ENCODE measurements at places on chromosomes 7 and 10.

DNA sequence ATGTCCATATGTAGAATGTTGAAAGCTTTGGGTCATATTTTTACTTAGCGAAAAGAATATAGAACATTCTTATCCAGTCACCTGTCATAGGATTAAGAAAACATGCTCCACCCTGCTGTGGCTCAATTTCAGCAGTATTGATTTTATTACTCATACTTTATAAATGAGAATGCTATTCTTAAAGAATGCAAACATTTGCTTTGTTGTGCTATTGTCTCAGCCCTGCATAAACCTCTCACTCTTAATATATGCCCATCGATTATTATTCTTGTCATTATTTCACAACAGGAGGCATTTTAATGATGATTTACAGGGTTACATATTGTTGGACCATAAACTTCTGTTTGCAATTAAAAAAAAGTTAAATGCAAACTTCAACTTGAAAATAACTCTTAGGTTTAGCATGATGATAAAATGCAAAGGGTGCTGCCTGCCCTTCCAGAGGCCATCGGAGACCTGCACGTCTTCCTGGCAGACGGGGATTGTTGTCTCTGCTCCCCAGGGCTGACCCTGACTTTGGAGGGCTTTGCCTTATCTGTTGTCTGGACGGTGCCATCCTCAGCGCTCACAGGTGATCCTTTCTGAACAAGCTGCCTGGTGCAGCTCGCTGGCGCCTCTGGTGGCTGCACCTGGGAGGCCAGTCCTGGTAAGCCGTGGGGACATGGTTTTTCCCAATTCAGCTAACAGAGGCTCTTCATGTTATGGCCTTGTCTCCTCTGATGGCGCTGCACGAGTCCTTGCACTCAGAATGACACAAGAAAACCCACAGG lies 50.0 kb upstream of the SHH start:
- DNase-seq = no peak

DNA sequence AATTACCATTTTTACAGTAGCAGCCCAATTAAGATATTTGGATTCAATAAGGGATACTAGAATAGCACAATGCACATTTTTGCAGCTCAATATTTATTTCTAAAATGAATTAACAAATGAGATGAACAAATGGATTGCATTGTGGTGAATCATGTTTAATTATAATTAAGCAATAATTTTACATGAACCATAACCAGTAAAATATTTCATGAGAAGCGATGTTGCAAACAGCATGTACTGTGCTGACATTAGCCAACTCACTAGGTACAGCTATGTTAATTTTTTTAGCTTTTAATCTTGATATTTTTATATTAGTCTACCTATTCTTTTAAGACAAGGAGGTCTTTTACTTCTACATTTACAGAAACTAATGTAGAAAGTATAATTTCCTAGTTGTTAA lies 399.1 kb upstream of the AKR1E2 start:
- DNase-seq = no peak

DNA sequence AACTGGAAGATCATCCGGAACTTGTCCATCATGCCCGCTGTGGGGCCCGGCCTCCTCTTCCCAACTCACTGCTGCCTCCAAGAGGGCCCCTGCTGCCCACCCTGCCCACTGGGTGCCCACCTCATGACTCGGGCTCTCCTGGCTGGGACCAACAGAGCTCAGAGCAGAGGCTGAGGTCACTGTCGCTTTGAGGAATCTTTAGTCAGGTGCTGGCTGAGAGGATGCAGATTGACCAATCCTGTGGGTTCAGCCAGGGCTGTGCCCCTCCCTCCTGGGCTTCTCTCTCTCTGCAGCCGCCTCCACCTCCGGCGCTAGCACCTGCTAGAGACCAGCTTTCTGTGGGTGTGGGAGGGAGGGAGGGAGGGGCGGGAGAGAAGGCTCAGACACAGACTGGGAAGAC lies at the start of gene CALHM1:
Gene CALHM1, minus strand, starts transcription at position 181 of the 400 bp plus-strand sequence. Its CDS starts 149 bp downstream, at position 32.
- no peak for DNase-seq

DNA sequence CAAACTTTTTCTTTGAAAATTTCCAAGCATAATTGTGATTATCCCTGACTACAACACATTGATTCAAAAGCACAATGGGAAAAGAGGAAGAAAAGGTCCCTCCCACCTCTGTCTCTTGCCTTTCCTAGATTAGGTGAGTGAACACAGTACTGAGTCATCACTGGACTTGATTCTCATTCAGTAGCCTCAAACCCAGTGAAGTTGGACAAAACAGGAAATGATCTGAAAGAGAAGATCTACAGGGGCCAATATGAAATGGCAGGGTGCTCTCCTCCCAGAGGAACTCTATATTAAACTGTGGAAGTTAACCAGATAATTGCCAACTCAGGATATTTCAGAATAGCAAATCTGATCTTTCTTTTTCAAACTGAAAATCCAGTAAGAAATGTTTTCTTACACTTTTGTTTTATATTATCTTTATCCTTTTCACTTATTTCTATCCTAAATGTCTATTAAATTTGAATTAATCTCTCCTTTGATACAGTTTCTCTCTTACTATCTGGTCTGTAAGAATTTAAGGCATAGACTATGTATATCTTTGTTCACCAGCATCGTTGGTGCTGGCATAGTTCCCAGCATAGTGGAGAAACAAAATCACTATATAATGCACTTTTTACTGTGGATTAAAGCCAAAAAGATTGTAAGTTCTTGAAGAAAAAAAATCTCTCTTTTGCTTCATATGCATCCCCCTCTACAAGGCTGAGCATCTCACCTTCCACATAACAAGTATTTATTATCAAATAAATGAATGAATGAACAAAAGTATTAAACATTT lies 41.4 kb upstream of the IKZF1 start:
- no peak for DNase-seq

- DNase-seq = no peak
These were observed 208.0 kb downstream of the ZNF365 start for GRCh38 chr10:62582101-62582705.

GRCh38 chr10:58775960-58776567 lies 263.4 kb downstream of the BICC1 start:
- DNase-seq = no peak

DNA sequence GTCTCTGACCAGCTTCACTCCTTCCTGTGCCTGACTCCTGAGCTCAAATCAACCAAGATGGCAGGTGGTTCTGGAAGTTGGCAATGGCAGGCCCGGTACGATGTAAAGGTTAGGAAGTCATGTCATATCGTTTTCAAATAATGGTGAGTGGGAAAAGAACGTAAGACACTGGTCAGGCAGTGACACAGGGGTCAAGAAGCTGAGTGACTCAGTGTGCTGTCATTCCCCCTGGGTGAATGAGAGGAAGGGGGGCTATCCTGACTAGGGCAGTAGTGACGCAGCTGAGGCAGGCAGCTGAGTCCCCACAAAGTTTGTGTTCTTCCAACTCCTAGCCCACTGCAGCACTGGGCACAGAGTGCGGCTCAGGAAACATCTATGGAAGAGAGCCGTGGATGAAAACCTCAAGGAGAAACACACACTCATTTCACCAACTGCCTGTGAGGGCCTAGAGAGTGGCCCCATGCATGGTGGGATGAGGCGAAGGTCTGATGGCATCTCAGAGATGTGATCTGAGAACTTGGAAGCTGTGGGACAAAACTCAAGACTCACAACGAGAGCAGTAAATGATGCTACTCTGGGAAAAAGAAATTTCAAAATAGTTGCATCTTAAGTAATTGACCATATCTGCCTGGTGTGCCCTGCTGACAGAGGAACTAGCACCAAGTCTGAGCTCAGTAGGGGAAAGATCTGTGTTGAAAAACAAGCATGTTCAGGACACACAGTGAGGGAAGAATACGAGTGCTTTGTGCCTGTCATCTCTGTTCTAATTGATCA lies 23.2 kb downstream of the CREB3L2 start:
- no peak for DNase-seq

GRCh38 chr10:61965703-61966395 lies 64.3 kb downstream of the ARID5B start:
- no peak for DNase-seq

DNA sequence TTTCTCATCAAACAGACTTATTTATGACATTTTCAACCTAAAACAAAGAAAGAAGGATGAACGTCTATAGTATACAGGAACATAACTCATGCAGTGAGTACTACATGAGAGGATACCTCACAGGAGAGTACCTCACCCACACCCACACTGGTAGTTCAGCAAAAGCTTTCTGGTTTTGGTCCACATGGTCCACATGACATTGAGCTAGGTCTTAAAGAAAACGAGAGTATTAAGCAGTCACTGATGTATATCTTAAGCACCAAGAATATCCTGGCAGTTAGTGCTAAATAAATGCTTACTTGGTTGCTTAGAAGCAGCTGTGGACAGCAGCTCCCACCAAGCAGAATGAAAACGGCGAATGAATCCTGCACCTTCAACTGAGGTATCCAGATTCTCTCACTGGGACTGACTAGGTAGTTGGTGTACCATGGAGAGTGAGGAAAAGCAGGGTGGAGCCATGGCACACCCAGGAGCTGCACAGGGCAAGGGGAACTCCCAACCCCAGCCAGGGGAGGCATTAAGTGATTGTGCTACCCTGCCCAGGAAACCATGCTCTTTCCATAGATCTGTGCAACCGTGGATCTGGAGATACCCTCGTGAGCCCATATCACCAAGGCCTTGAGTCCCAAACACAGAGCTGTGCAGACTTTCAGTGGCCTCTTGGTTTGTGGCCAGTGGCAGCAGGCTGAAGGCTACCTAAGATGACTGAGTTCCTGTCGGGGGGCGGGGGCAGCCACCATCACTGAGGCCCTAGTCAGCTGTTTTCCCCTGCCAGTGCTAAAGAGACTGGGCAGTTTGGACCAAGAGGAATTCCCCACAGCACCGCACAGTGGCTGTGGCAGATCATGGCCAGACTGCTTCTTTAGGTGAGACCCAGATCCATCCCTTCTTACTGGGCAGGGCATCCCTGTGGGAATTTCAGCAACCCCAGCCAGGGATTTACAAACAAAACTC lies 143.4 kb downstream of the SGMS1 start:
- no peak for DNase-seq

GRCh38 chr7:6250364-6250833 lies 22.0 kb downstream of the CYTH3 start:
- DNase-seq = no peak

GRCh38 chr10:29532256-29532878 lies 102.4 kb downstream of the SVIL start:
- no peak for DNase-seq

DNA sequence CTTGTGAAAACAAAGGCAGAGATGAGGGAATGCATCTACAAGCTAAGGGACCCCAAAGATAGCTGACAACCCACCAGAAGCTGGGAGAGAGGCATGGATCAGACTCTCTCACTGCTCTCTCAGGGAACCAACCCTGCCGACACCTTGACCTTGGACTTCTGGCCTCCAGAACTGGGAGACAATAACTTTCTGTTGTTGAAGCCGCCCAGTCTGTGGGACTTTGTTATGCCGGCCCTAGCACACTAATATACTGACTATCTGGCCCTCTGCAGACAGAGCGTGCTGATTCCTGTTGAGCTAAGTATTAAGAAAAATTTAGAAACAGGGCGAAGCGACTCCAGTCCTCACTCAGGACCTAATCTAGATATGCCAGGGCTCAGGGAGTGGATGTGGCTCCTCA lies 144.3 kb upstream of the TCF7L2 start:
- DNase-seq = no peak

DNA sequence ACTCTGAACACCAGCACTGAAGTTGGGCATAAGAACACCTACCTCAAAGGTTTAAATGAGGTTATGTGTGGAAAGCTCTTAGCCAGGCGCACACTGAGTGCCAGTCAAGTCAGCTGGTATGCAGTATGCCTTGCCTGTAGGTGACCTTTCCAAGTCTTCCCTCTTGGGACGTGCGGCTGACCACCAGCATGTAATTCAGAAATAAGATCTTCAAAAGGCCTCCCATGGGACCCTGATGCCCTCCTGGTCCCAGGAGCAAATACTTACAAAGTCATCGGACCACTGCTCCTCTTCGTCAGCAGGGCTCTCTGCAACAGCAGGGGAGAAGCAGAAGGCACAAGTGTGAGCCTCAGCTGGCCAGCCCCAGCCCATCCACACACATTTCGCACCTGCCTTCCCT lies 40.8 kb downstream of the BLNK start:
- no peak for DNase-seq

GRCh38 chr10:99431190-99431760 lies 851 bp upstream of the GOT1 start:
- DNase-seq = no peak

DNA sequence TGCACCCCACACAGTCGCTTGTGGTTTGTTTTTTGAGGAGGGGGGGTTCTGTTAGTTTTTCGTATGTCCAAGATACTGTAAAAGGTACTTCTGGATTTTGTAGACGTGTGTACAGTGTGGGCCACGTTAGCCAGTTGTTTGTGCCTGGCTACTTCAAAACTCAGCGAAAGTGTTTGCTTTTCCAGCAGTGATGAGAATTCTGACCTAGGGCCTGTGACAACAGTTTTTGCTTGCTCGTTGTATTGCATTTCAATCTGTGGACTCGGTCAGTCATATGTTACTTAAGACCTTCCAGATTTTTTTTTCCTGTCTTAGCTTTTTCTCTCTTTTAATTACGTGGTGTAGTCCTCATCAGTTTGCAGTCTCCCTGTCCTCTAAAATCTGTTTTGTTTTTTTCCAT lies 338.9 kb upstream of the GALNT17 start:
- DNase-seq = no peak

- DNase-seq = no peak
These were observed 4.1 kb upstream of the PILRB start for GRCh38 chr7:100353685-100354330.

DNA sequence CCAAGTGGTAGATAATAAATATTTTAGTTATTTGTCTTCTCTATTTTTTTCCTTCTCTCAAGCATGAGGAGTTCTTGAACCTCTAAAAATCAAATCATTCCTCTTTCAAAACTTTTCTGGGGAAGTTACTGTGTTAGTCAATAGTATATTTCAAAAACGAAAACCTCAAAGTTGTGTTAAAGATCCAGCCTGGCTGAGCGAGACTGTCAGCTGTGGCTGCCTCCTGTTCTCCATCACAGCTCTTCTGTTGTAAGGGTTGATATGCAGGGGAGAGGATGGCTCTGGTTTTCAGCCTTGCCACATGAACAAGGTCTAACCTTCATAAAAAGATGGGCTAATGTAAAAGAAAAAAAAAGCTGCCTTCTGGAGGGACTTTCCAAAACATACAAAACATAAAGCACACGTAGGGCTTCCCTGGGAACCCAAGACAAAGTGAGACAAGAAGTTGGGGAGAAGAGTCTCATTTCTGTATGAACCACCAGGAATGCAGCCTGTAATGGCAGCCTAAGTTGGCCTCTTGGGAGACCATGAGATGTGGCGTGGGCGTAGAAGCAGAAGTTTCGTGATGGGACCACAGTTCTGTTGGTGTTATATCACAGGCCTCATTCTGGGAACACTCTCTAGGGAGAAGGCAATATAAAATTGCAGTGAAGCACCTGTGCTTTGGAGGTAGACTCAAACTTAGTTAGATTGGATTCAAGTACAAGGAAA lies 77.9 kb upstream of the FHIP2A start:
- DNase-seq = no peak
